ENCODE measurements at places on chromosomes 7 and 10.

- DNase-seq = no peak
Measured at GRCh38 chr7:915291-916218, 38.9 kb downstream of the ADAP1 start.

GRCh38 chr7:115066050-115066449 is 144.2 kb downstream of the MDFIC start:
- DNase-seq = no peak

DNA sequence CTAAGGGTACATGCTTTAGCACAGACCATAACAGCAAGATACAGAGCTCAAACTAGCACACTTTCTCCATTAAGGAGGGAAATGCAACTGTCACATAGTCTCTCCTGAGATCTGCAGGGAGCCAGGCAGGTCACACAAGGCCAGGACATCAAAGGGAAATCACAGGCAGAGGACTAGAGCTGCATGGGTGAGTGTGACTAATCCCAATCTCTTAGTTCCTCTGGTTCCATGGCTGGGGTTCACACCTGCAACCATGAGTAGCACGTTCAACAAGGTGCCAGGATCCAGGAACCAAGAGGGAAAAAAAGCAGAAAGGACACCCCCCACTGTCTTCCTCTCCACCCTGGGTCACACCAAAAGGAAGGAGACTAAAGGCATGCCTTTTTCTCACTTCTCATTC is 296.5 kb upstream of the STEAP1 start:
- no peak for DNase-seq

DNA sequence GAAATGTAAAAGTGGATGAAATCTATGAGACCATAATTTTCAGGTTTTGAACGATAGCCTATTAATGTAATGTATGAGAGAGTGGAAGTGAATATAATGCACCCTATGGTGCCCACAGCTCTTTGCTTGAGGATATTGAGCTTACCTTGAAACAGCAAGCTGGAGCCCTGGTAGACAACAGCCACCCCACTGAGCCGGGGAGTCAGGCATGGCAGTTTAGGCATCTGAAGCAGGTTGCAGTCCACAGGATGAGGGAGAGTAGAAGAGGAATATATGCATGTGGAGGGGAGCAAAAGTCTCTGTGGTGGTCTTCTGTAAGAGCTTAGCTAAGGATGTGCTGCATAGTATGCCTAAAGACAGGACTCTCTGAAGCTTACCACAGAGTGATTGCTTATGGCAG is 817.3 kb downstream of the DNAJB9 start:
- DNase-seq = no peak

- DNase-seq = peak; percentile 84
Measured at GRCh38 chr10:48289501-48290238, 15.2 kb upstream of the FRMPD2 start.

Measured in T47D (cell line).